ENCODE measurements at places on chromosomes 1 and 21.
A peak's percentile ranks its signal among the peaks of the same experiment; 100 is the strongest.

- DNase-seq, result no peak
Observed at GRCh38 chr1:170687621-170688020, 23.7 kb downstream of the PRRX1 start.

- DNase-seq, result no peak
Observed at GRCh38 chr1:76142771-76143540, 68.4 kb downstream of the ST6GALNAC3 start.

GRCh38 chr1:3539707-3540425 is 71.4 kb downstream of the MEGF6 start:
- DNase-seq, result no peak

- peak; percentile 51 for DNase-seq
Observed at GRCh38 chr1:91819038-91819788, 66.7 kb downstream of the TGFBR3 start.

DNA sequence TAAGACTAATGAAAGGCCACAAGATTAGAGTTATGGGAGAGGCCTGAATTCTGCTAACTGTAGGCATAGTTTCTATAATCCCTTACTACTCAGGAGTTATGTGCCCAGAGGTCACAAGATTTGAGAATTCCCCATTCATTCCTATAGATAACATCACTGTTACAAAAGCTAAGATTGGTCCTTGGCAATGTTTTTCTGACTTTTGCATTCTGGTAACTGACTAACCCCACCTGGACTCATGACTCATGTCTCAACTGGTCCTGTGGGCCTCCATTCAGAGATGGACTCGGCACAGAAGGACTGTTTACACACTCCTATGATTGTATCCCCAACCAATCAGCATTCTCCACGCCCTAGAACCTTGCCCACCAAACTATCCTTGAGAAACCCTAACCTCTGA is 249.0 kb upstream of the ZP4 start:
- no peak for DNase-seq

DNA sequence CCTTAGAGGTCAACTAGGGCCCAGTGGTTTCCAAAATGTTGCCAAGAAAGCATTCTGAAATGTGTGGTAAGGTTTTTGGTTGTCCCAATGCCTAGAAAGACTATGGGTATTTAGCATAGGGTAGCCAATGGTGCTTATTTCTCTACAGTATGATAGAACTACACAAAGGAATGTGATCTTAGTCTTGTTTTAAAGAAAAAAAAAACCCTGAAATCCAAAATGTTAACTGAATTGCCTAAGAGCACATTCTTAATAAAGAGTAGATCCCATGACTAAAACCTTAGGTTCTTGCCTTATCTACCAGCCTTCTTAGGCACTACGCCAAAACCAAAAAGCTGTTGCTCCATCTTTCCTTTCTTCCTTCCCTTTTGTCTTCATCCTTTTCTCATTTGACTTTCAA is 428.2 kb downstream of the MRPL39 start:
- DNase-seq, result no peak
